SK-N-SH (cell line): ENCODE measurements at places on chromosomes 5 and 9.
A peak's percentile ranks its signal among the peaks of the same experiment; 100 is the strongest.

- peak; percentile 75 for DNase-seq
These were observed 18.4 kb downstream of the LSM11 start for GRCh38 chr5:157761690-157762621.

GRCh38 chr5:124704594-124705284, 41.7 kb downstream of the ZNF608 start:
- no peak for DNase-seq

DNA sequence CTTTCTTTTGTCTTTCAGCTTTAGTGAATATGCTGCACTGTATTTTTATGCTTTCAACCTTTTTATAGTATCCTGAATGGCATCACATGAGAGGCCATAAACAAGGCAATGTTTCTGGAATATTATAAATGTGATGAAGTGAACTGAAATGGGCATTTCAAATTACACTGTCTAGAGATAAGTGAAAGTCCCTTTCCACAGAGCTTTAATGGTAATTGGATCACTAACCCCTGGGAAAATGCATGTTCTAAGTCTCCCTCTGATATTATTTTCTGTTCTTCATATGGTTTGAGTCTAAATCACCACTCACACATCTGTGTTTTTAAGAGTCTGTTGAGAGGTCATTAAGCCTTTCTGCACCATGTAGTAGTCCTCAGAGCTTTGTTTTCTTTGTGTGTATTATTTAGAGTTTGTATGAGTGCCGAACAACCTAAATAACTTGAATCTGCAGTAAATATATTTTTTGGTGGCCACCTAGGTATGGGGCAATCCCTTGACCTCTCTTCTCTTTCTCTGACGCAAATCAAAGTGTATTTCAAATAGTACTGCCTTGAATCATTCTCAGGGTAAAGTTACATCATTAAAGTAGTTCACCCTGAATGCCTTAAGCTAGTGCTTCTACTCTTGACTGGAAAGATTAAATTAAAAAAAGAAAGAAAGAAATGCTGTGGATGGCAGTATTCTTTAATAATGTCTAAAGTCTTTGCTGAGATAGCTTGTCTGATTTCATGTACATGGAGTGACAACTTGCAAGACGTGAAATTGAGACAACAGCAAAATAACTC, 1931.0 kb upstream of the CDH6 start:
- DNase-seq = no peak

DNA sequence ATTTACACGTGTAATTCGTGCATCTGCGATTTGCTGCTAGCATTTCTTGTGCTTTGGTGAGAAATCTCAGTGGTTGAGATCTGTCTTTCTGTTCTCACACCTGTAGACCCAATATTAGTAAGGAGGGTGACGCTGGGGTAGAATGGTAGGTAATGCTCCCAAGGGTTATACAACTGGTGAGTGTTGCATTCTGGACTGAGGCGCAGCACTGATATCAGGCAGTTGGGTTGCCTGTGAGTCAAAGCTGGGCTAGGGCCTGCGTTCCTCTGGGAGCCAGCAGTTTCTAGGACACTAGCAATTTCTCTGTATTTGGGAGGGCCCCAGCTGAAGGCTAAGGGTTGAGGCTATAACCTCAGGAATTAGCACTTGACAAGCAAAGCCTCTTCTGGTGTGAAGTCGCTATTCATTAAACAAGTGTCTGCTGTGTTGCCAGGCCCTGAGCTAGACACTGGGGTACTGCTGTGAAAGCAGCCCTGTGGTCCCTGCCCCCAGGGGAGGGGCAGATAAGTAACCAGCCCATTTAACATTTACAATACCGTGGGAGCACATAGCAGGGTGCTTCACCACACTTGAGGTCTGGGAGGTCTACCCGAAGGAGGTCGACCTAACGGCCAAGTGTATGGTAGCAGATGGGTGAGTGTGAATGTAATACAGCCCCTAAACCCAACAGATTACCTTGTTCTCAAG, 28.7 kb downstream of the LARP1 start:
- DNase-seq = no peak

GRCh38 chr9:120970244-120970643, 43.6 kb upstream of the TRAF1 start:
- DNase-seq = no peak

DNA sequence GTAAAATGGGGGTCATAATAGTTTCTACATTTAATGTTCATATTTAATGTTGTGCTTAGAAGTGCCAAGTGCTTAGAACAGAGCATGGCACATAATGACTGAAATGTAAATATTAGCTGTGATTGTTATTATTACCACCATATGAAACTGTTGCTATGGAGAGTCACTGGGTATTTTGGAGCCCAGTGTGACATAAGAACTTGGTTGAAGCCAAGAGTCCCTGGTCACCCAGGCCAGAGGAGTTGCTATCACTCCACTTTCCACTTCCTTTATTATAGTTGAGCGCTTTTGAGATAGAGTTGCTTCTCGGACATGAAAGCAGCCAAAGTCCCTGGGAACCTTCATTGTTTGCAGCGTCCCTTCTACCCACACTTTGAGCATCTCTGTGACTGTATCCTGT, 77.1 kb downstream of the MAP1B start:
- DNase-seq = no peak

DNA sequence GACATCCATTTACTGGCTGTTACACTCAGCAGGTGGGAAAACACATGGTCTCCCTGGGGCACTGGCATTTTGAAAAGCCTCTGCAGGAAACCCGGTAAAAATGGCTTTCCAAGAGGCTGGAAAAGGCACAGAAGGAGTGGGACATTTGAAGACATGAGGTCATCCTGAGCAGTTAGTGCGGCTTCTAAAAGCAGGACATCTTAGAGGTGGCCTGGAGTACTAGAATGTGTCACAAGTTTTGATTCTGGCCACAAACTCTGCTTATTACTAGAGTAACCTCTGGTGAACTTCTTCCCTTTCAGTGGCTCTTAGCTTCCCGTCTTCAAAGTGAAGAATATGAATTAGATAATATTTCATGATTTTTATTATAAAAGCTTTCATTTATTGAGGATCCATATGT, 423.0 kb upstream of the BRINP1 start:
- no peak for DNase-seq

GRCh38 chr9:36450110-36450732, 50.2 kb upstream of the RNF38 start:
- DNase-seq = peak; percentile 53

DNA sequence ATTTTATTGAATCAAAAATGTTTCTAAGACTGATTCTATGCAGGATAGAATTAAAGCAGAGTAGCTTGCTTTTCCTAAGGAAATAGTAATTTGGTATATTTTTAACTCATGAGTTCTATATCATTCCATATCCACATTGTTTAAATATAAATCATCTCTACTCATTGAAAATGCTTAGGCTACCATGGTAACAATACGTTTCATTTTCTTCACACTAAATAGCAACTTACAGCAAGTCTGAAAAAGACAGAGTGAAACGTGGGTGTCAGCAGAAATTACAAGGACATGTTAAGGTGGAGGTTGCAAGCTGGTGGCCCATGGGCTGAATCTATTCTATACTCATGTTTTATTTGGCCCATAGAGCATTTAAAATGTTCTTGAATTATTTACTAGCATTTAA, 487.9 kb downstream of the ARHGEF28 start:
- DNase-seq = no peak

- no peak for DNase-seq
These were observed 124.6 kb downstream of the CAMK4 start for GRCh38 chr5:111348661-111349329.

- DNase-seq = no peak
These were observed 130.1 kb upstream of the FST start for GRCh38 chr5:53350368-53350767.

DNA sequence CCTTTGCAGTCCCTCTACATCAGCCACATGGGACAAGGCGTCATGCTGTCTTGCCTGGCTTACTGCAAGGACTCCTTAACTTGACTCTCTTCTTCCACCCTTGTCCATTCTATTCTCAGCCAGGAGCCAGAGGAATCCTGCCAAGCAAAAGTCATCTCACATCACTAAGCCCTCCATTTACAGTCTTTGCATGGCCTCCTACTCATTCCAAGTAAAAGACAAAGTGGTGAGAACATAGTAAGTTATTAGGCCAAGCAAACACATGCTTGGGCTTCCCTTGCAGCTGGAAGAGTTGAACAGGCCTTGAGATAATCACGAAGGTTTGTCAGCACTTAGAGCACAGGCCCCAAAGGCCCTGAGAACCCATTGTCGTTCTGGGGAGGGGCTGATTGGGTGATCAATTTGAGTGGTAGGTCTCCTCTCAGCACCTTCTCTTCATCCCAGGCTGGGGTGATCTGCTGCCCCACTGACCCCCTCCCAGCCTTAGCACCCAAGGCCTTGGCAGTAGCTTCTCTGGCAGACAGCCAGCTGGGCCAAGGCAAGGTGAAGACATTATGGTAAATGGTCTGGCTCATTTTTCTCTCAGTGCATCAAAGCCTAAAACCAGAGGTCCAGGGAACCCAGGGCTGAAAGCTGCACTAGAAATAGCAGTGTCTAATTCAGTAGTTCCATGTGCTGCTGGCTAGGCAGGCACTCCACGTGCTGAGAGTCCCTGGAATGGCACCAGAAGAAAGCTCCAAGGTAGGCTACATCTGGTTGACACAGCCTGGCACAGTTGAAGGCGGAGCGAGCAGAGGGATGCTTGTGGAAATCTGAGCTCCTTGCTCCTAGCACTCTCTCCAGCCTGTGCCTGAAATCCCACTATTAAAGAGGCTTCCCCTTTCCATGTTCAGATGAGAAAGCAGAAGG, 121.4 kb downstream of the ASTN2 start:
- DNase-seq = no peak

GRCh38 chr9:126204197-126204596, 122.4 kb upstream of the MVB12B start:
- DNase-seq = no peak

DNA sequence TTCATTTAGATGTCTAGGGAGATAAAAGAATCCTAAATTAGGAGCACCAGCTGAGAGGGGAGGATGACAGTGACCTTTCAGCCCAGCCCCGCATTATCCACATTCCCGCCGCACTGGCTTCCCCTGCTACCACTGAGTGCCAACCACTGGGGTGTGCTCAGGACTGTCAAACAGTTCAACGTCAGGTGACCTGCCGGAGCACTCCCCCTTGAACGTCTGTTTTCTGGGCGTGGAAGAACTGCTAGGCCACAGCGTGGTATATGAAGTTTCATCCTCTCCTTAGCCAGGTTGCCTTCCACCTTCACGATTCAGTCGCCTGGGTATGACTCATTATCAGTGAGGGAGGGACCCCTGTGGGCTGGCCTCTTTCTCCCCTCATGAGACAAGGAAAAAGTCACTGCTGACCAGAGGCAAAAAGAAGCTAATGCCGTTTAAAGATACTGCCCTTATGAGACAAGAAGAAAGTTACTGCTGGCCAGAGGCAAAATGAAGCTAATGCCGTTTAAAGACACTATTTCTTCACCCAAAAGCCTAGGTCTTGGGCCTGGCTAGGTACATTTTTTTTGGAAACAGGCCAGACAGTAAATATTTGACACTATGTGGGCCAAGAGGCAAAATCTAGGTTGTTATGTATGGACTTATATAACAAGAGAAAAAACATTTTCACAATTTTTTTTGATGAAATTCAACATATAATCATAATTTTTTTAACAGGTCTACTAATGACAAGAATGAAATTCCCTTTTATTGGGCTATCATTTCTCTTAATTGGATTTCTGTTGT, 4.6 kb downstream of the NMRK1 start:
- no peak for DNase-seq

GRCh38 chr9:32579706-32580331, 6.9 kb upstream of the NDUFB6 start:
- DNase-seq = peak; percentile 45

DNA sequence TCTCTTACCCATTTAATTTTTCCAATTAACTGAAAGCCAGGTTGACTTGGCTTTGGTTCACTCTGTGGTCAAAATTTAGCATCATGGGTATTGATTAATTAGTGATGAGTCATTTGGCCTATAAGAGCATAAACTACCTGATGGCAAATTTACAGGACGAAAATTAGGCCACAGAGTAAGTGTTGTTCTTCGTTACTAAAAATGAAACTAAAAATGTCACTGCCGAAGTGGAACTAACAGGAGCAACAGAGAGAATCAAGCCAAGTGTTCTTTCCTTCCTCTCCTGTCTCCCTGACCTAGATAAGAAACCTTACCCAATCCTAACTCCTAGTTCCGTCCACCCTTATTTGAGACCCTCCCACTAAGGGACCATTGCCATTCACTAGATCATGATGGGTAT, 176.9 kb downstream of the RAB3C start:
- DNase-seq = no peak

GRCh38 chr5:12772276-12772675, 868.0 kb upstream of the CTNND2 start:
- DNase-seq = no peak

- DNase-seq = no peak
These were observed 29.5 kb downstream of the NPR3 start for GRCh38 chr5:32740651-32741050.

- DNase-seq = no peak
These were observed 47.3 kb upstream of the NEURL1B start for GRCh38 chr5:172593721-172594235.
